ENCODE measurements at places on chromosomes 5 and 9.

GRCh38 chr5:148965511-148966265 lies 97.2 kb downstream of the SH3TC2 start:
- DNase-seq = peak; percentile 73

DNA sequence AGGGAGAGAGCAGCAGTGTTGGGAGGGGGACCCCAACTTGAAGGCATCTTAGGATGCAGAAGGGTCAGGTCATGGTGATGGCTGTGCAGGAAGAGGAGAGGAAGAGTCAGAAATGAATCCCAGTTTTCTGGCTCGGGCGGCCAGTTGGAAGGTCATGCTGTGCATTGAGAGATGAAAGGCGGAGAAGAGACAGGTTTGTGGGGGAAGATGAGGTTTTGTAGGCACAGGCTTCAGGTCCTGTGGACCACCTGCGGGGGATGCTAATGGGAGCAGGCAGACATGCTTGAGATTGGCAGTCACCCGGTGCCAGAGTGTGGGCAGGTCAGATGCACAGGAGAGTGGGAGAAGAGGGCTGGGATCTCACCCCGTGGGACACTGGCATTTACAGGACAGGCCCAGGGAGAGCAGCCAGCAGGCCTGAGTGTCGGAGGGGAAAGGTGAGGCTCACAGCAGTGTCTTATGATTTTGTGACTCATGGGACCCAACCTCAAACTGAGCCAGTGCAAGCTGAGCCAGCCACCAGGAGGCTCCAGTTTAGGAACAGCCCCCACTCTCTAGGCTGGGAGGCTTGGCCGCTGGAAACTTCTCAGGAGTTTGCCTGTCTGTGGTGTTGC lies 17.5 kb downstream of the STXBP1 start:
- no peak for DNase-seq

GRCh38 chr5:147190331-147190730 lies 44.5 kb upstream of the STK32A start:
- no peak for DNase-seq

GRCh38 chr5:34991486-34992238 lies 56.1 kb downstream of the AGXT2 start:
- peak; percentile 38 for DNase-seq

- DNase-seq = no peak
Measured at GRCh38 chr9:123033352-123033751, at the start of gene GPR21. TSS of gene GPR21 (plus strand) at chr9:123033667. CDS start at chr9:123034567, 900 bp downstream.

DNA sequence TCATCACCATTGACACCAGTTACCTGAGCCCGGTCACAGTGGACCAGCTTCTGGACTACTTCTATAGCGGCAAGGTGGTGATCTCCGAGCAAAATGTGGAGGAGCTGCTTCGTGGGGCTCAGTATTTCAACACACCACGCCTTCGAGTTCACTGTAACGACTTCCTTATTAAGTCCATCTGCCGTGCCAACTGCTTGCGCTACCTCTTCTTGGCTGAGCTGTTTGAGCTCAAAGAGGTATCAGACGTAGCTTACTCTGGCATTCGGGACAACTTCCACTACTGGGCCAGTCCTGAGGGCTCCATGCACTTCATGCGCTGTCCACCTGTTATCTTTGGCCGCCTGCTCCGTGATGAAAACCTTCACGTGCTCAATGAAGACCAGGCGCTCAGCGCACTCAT lies 520 bp downstream of the CCIN start:
- no peak for DNase-seq

- no peak for DNase-seq
Measured at GRCh38 chr9:121972501-121972981, 120.6 kb downstream of the TTLL11 start.

DNA sequence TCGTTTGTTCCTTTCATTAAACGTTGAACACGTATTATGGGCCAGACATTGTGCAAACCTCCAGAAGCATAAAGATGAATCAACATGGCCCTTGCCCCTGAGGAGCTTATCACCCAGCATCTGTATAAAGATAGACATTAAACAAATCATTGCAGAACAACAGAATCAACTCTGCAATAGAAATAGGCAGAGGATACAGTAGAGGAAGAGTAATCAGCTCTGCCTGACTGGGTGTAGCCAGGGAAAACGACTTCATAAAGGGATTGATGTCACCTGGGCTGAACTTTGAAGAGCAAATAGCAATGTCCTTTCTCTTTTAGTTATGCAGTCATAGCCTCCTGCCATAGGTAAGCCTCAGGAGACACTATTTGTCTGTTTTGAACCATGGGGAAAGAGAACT lies 13.4 kb downstream of the RGS7BP start:
- DNase-seq = no peak

DNA sequence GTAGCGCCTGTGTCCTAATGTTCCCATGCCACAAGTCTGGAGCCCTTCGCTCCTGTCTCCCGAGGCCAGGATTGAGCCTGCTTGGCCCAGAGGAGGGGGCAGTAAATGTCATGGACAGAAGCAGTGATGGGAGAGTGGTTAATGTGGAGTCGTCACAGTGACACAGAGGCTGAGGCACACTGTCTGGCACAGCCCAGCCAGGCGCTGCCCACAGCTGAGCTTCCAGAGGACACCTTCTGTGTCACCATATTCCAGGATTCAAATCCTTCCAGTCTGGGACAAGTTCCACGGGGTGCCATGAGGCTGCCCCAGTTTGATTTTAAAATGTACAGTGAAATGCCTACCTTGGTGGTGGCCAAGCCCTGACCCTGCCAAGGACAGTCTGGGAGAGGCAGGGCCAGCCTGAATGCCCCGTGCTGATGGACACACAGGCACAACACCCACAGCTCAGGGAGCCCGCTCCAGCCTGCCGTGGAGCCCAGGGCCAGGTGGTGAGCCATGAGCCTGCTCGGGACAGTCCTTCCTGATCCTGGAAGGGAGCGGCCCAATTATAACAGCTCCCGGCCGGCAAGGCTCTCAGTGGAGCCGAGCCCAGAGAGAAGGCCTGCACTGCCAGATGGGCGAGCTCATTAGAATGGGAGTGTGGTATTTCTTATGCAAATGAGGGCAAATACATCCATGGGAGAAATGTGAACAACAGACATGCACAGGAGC lies 99.1 kb upstream of the RUFY1 start:
- no peak for DNase-seq

- no peak for DNase-seq
Measured at GRCh38 chr5:41508696-41509398, 1.6 kb downstream of the PLCXD3 start.

DNA sequence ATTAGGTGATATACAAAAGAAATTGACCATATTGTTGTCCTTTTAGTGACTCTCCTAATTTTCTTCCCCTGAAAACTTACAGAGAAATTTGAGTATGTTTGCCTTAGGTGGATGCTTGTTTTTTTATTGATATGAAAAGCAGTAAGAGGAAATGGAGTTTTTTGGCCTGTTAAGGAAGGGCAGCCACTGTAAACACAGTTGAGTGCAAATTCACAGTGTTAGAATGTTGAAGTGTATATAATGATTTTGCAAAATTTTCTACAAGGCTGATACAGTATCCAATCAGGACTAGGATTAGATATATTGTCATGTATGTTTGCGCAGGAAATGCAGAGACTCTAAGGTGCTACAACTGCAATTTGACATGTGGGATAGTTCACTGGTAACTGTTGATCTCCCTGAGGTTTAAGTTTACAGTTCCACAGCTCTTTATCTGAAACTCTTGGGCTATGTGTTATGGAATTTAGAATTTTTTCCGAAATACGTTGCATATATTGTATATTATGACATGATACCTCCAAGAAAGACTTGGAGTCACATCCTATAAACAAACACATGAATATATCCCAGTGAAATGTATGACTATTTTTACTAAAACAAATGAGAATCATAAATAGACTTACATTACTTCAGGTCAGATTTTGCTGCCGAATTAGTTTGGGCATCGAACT lies 62.5 kb downstream of the FXN start:
- no peak for DNase-seq

DNA sequence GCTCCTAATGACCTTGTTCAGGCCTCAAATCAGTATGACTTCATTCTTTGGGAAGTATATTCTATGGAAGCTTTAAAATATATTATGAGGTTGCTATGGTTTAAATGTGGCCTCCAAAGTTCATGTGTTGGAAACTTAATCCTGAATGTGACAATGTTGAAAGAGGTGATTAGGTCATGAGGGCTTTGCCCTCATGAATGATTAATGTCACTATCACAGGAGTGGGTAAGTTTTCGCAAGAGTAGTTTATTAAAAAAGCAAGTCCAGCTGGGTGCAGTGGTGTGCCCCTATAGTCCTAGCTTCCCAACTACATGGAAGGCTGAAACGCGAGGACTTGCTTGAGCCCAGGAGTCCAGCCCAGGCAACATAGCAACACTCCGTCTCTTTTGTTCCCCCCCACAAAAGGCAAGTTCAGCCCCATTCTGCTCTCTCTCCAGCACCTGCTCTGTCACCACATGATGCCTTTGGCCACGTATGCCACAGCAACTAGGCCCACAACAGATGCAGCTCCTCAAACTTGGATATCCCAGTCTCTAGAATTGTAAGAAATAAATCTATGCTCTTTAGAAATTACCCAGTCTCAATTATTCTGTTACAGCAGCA lies 105.3 kb downstream of the SIL1 start:
- no peak for DNase-seq

DNA sequence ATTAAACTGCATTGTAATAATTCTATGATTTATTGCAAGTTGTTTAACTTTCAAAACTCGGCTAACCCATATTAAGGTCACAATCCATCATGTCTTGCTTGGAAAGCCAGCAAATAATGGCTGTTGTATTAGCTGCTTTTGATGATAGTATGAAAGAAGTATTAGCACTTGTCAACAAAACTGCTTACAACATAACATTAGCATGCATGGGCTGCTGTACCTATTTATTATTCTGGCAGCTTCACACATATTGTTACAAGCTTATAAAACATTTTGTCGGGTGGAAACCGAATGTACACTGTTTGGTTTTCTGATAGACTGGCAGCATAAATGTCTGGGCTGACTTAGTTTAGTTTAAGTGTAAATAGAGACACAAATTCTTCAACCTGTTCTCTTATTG lies 378.3 kb downstream of the KIAA0825 start:
- no peak for DNase-seq

GRCh38 chr5:64629841-64630240 lies 60.5 kb upstream of the SHISAL2B start:
- no peak for DNase-seq

- DNase-seq = no peak
Measured at GRCh38 chr9:134534661-134535080, 106.9 kb upstream of the COL5A1 start.

- DNase-seq = no peak
Measured at GRCh38 chr5:34053571-34054399, 10.8 kb upstream of the C1QTNF3 start.

- no peak for DNase-seq
Measured at GRCh38 chr5:128174951-128175350, 91.4 kb downstream of the SLC12A2 start.

- DNase-seq = no peak
Measured at GRCh38 chr9:137984005-137984404, 106.4 kb downstream of the CACNA1B start.

- no peak for DNase-seq
Measured at GRCh38 chr5:119626086-119626485, 3.3 kb upstream of the FAM170A start.

DNA sequence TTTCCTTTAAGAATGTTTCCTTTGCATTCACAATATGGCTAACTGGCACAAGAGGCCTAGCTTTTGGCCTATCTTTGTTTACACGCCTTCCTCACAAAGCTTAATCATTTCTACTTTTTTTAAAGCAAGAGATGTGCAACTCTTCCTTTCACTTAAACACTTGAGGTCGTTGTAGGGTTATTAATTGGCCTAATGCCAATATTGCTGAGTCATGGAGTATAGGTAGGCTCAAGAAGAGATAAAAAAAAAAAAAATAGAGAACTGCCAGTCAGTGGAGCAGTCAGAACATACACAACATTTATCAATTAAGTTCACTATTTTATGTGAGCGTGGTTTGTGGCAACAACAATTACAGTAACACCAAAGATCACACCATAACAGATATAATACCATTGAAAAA lies 5.9 kb downstream of the FKBP15 start:
- peak; percentile 27 for DNase-seq

DNA sequence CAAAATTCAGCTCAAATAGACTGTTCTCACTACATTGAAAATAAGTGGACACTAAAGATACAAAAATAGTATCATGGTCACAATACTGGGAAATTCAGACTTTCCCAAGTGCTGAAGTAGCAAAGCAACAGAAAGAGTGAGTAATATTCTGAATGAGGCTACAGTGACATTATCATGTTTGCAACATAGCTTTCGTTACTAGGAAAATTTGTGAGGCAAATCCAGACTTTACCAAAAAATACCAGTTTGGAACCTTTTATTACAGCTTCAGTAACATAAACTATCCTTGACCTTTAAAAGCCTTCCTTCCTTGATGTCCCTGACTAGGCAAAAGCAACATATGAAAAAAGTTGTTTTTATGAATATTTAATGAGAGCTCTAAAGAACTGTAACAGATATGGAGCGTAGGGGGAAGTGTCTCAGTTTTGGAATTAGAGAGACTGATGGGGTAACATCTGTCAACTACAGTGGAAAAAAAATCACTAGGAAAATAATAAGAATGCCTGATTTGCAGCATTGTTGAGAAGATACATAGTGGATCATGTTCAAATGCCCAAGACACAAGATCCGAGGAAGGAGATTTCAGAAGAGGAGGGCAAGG lies 312.9 kb downstream of the ADGRV1 start:
- no peak for DNase-seq

- DNase-seq = no peak
Measured at GRCh38 chr9:137791947-137792346, 85.6 kb upstream of the CACNA1B start.

GRCh38 chr5:50700706-50701105 lies 34.3 kb downstream of the PARP8 start:
- DNase-seq = no peak

DNA sequence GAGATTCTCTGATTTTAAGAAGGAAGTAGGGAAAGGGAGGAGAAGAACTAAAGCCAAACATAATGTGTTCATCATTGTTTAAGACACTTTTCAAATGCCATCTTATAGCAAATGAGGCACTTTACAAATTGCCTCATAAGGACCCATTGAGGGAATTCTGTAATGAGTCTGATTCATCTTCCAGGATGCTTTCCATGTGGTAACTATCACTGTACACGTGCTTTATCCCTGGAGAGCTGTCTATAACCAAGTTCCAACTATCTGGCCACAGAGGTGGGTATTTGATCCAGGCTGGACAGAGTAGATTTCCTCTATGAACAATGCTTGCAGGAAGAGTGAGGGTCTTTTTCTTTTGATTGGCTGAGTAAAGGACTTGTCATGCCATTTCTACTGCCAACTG lies 183.5 kb upstream of the NFIB start:
- no peak for DNase-seq

- no peak for DNase-seq
Measured at GRCh38 chr5:179833709-179834070, 13.0 kb downstream of the SQSTM1 start.

Measured in LoVo (cell line).